ENCODE measurements at places on chromosomes 2 and 18.

- no peak for DNase-seq
These were observed 259.0 kb downstream of the NBAS start for GRCh38 chr2:15302154-15302553.

GRCh38 chr2:129056309-129056958 lies 737.8 kb upstream of the HS6ST1 start:
- DNase-seq = no peak

GRCh38 chr2:232484628-232485347 lies 2.8 kb downstream of the ECEL1 start:
- no peak for DNase-seq

GRCh38 chr2:200905618-200906296 lies 16.6 kb downstream of the NIF3L1 start:
- no peak for DNase-seq

DNA sequence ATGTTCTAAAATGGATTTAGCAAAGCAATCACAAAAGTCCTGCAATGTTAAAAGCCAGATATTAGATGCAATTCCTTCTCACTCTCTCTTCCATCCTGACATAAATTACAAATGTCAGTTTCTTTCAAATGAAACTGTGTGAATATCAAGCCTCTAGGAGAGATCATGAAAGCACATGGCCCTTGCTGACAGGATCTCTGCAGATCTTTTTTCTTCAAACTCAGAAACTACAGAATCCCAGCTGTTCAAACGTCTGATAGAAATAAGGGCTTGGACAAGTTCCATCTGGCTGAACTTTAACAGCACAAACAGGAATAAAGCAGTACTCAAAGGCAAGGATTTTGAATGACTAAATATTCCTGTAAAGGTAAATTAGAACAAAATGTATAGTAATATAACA lies 47.6 kb downstream of the PDE1A start:
- DNase-seq = no peak
